ENCODE measurements at places on chromosomes 6 and 20. TPM values are rescaled to one million over a fixed set of nuclear protein-coding genes. Genes with fewer than 3 reads are reported as not detected.

PCK1 gene
- total RNA-seq = 0.43 TPM

GRCh38 chr6:66866801-66867200, 1159.8 kb upstream of the EYS start:
- no peak overlapping the region for H3K27ac ChIP-seq
- no peaks in the 10 kb centered on the region for H3K27me3 ChIP-seq
- H3K4me1 ChIP-seq = no peaks in the 10 kb centered on the region
- H3K36me3 ChIP-seq = no peaks in the 10 kb centered on the region
- H3K4me3 ChIP-seq = no peak overlapping the region

DNA sequence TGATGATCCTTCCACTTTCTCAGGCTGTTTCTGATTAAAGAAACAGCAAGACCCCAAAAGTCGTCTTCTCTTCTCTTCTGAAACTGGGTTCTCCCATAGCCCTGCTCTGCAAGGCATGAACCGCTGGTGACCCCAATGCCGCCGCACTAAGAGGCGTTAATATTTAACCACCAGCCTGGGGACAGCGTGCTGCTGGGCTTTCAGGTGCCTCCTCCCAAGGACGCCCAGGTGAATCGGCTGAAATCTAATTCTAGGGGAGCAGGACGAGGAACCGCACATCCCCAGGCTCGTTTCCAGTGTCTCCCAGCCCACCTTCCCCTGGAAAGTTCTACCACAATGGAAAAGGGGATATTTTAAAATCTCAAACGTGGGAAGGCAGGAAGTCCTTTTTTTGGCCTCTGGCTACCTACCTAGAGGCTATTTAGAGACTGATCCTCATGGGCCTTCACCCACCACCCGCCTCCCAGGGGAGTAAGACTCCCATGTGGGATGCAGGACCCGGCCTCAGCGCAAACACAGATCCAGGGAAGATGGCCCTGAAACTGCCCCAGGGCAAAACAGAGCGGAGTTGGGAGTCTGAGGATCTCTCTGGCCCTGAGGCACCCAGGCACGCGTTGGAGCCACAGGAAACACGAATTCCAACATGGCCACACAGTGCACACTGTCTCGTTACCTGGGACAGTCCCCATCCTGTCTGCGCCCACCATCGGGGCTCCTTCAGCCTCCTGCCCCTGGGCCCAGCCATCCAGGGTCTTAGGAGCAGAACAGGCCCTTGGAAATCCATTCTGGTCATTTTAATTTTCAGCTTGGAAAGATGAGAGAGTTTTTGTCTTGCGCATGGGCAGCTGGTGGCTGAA, 56.2 kb downstream of the BMP7 start:
- no peaks in the 10 kb centered on the region for H3K27me3 ChIP-seq
- no peaks in the 10 kb centered on the region for H3K36me3 ChIP-seq
- H3K27ac ChIP-seq = no peak overlapping the region
- peak; percentile 59 for DNase-seq

OR2J3 gene
- total RNA-seq = not detected

PBOV1 gene
- total RNA-seq = not detected

APCDD1L gene
- 2.0 TPM for total RNA-seq

GRCh38 chr6:45084257-45084656, 243.9 kb upstream of the RUNX2 start:
- H3K4me1 ChIP-seq = no peaks in the 10 kb centered on the region
- no peaks in the 10 kb centered on the region for H3K27me3 ChIP-seq
- no peaks in the 10 kb centered on the region for H3K36me3 ChIP-seq
- no peak overlapping the region for H3K27ac ChIP-seq
- H3K4me3 ChIP-seq = no peak overlapping the region
- DNase-seq = no peak

GRCh38 chr20:56423886-56424285, 11.8 kb downstream of the CASS4 start:
- no peak overlapping the region for H3K4me3 ChIP-seq
- H3K4me1 ChIP-seq = no peaks in the 10 kb centered on the region
- H3K27me3 ChIP-seq = no peaks in the 10 kb centered on the region
- no peaks in the 10 kb centered on the region for H3K36me3 ChIP-seq
- no peak overlapping the region for H3K27ac ChIP-seq

IRF4 gene
- not detected for total RNA-seq

HDGFL1 gene
- total RNA-seq = not detected

- no peaks in the 10 kb centered on the region for H3K27me3 ChIP-seq
- H3K27ac ChIP-seq = no peak overlapping the region
- H3K36me3 ChIP-seq = no peaks in the 10 kb centered on the region
- DNase-seq = peak; percentile 84
Measured at GRCh38 chr6:119110601-119111548, 32.4 kb upstream of the FAM184A start.

- no peak overlapping the region for H3K27ac ChIP-seq
- no peaks in the 10 kb centered on the region for H3K27me3 ChIP-seq
- H3K36me3 ChIP-seq = no peaks in the 10 kb centered on the region
- H3K4me1 ChIP-seq = no peaks in the 10 kb centered on the region
Measured at GRCh38 chr20:38791291-38791690, 14.2 kb upstream of the PPP1R16B start.

- H3K4me3 ChIP-seq = no peak overlapping the region
- H3K27me3 ChIP-seq = no peaks in the 10 kb centered on the region
- peak overlapping the region; percentile 55 for H3K27ac ChIP-seq
- no peaks in the 10 kb centered on the region for H3K36me3 ChIP-seq
- peak; percentile 72 for DNase-seq
- peaks cover 10% of the 10 kb centered on the region for H3K4me1 ChIP-seq
Measured at GRCh38 chr6:2817903-2818443, 23.7 kb downstream of the SERPINB1 start.

DNA sequence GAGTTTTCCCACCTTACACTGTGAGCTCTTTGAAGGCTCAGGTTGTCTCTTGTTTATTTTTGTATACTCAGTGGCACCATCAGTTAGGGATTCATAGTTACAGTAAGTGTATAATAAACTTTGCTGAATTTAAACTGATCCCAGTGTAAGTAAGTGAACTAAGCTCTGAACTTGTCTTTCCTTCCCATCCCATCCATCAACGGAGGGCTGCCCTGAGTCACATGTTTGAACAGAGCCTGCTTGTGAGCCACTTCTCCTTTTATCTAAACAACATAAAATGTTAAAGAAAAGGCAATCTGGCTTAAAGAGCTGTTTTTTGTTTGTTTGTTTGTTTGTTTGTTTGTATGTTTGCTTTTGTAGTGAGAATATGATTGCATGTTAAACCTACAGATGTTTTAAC, 185.7 kb upstream of the MARCKS start:
- no peaks in the 10 kb centered on the region for H3K27me3 ChIP-seq
- H3K36me3 ChIP-seq = no peaks in the 10 kb centered on the region
- H3K27ac ChIP-seq = no peak overlapping the region
- H3K4me1 ChIP-seq = peaks cover 34% of the 10 kb centered on the region

GRCh38 chr20:10007747-10008146, 27.0 kb upstream of the ANKEF1 start:
- no peak overlapping the region for H3K4me3 ChIP-seq
- H3K27me3 ChIP-seq = no peaks in the 10 kb centered on the region
- H3K4me1 ChIP-seq = no peaks in the 10 kb centered on the region
- no peak for DNase-seq
